ENCODE measurements at places on chromosomes 3 and 15.
A peak's percentile ranks its signal among the peaks of the same experiment; 100 is the strongest.

DNA sequence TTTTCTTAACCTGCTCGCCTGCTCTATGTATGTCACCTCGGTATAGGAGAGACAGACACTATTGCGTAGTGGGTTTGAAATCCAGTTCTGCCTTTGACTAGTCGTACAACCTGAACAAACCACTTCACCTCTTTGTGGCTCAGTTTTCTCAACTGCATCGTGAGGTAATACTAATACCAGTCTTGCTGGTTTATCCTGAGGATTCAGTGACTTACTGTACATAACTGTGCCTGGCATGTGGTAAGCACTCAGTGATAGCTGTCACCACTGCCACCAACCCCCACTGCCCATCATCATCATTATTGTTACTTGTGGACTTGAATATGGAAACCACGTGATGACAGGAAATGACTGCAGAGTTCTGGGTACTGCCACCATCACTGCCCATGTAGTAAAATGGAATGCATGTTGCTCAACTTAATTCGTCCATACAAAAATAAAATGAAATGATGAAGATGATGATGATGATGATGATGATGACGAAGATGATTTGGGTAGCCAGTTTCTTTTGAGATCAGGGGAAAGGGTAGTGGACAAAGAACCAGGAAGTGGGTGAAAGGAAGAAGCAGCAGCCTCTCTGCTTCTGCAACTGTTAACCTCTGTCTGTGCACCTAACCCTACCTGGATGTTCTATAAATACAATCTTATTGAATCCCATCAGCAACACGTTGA lies 228.1 kb downstream of the FEZF2 start:
- no peak for DNase-seq

- DNase-seq, result no peak
These were observed 65.9 kb upstream of the KLF13 start for GRCh38 chr15:31260646-31261265.

DNA sequence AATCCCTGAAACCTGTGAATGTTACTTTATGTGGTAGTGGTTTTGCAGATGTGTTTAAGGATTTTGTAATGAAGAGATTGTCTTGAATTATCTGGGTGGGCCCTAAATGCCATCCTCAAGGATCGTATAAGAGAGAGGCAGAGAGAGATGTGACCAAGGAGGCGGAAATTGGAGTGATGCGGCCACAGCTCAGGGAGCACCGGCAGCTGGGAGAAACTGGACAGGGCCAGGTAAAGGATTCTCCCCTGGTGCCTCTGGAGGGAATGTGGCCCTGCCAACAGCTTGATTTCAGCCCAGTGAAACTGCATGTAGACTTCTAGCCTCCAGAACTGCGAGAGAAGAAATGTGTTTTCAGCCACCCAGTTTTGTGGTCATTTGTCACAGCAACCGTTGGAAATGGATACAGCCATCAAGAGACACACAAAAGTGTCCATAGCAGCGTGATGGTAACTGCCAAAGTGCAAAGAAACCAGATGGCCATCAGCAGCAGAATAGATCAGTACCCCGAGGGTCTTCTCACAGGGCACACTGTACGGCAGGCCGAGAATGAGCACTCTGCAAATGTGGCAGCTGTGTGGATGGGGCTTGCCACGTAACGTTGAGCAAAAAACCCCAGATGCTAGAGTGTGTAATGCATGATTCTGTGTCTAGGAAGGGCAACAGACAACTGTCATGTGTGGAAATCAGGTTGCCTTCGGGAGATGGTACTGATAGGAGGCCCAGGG lies 12.2 kb downstream of the APBA2 start:
- DNase-seq, result no peak

DNA sequence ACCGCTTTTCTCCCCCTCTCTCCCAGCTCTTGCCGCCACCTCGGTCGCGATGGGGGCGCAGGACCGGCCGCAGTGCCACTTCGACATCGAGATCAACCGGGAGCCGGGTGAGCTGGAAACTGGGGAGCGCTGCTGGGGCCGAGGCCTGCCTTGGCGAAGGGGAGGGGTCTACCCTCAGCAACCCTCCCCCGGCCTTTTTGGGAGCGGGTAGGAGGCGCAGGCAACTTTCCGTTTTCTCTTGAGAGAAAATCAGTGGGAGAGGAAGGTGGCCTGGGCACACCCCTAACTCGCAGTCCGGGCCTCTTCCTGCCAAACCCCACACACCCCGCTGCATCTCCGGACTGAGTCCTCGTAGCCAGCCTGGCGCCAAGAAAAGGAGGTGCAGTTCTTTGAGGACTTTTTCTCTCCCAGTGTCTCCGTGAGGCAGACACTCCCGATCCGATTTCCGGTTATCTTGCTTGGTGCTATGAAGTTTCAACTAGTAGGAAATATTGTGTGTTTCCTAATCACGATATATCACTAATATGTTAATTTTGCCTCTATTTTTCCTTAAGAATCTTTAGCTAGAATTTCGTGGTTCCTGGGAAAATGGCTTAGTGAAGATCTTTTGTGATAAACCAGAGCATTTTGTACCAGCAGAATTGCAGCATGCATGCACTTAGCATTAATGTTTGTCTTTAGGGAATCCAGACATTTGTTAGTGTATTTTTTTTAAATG lies 631 bp downstream of the NKTR start:
- peak; percentile 33 for DNase-seq

- no peak for DNase-seq
These were observed 3.4 kb downstream of the GHSR start for GRCh38 chr3:172444821-172445220.

DNA sequence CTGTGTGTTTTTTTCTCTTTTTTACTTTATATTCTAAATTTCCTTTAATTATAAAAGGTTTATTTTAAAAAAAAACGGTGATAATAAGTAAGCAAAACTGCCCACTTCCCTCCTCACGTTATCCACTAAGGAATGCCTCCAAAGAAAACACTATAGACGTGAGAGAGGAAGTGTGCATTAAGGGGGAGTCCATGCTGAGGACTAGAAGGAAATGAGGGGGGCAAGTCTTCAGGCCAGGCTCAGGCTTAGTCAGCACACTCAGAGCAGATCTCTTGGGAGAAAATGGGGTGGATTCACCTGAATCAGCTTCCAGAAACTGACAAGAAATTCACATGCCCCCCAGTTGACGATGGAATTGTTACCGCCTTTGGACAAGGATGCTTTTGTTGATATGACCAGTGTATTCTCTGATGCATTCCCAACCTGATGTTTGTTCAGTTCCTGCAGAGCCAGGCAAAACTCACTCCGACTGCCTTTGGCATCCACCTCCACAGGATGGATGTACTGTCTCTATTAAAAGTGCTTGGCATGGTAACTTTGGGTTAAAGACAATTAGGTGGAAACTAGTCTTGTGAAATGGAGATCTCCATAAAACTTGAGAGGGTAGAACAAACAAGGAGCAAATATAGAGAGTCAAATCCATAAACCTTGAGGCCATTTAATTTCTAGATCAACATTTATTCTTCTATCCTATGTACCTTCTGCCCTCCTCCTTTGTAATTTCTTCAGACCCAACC lies 167.8 kb downstream of the MYRIP start:
- no peak for DNase-seq

GRCh38 chr15:99424131-99424571 lies 141.6 kb upstream of the MEF2A start:
- no peak for DNase-seq

GRCh38 chr15:89352476-89352875 lies 17.9 kb upstream of the POLG start:
- no peak for DNase-seq

GRCh38 chr15:57565311-57565710 lies 26.4 kb upstream of the MYZAP start:
- DNase-seq, result peak; percentile 17

GRCh38 chr3:182342252-182342651 lies 451.1 kb upstream of the ATP11B start:
- peak; percentile 18 for DNase-seq

DNA sequence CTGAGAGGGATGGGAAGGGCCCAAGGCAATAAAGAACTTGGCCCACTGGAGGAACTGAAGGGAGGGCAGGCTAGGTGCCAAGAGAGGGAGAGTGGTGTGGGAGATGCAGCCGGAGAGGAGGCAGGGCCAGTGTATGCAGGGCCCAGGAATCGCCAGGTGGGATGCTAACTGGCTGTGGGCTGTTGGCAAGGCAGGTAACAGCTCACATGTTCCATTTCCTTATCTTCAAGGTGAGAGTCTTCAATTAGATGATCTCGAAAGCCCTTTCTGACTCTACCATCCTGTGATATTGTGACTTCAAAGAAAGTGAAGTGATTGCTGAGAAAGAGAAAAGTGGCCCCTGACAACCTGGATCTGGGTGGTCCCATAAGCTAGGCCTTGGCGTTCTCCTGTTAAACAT lies 49.0 kb downstream of the CASR start:
- no peak for DNase-seq

- peak; percentile 82 for DNase-seq
These were observed 255.5 kb downstream of the UACA start for GRCh38 chr15:70507772-70508371.

GRCh38 chr15:28098766-28099554 lies at the start of gene OCA2:
Gene OCA2, minus strand, starts transcription at chr15:28099315. Its CDS starts 17,441 bp downstream, at chr15:28081874.
- DNase-seq, result peak; percentile 84
